ENCODE measurements at places on chromosomes 2 and 18. TPM values are rescaled to one million over a fixed set of nuclear protein-coding genes. Genes with fewer than 3 reads are reported as not detected.

CAVIN2 gene
- 18.8 TPM for total RNA-seq

CCDC102B gene
- total RNA-seq: 2.1 TPM

DNA sequence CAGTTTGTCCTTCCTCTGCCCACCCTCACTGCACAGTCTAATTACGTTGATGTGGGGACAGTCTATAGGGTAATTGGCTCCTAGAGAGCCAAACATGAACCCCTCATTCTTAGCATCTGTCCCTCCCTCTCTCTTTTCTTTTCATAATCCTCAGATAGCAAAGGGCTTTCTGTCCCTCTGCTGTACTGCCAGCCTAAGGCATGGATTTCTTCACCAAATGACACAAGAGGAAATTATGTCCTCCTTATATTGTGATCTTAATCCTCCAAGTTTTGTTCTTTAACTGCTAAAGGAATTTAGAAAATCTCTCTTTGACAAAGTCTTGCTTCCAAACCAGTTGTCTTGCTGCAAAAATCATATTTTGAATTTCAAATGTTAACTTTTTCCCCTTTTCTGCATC lies 18.5 kb downstream of the ANTXR1 start:
- DNase-seq: no peak

DNA sequence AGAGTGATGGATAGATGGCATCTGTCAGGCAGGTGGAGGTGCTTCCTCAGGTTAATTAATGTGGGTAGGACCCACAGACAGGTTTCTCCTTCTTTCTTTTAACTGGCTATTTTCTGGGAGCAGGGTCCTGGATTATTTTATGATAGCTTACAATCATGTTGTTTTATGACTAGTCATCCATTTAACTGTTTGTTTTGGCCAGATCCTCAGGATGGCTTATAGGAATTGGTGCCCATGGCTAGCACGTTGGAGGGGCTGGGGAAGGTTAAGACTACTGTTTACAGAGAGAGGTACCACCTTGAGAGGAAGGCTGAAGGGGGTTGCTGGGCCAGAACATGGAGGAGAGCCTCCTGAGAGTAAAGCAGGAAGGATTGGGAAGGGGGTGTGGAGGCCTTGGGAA lies 78.0 kb upstream of the MGAT5 start:
- no peak for DNase-seq

DNA sequence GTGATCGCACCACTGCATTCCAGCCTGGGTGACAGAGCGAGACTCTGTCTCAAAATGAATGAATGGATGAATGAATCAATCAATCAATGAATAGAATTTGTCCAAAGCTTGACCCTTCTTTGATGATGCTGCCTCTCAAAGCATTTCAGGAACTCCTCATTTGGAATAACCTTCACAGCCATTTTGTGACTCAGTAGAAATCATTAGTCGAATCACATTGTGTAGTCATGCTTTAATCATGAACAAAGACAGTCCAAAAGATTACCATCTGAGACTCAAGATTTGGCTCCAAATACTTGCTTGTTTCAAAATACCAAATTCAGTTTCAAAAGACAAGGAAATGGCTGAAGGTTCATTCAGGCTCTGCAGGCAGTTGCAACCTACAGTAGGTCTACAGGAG lies 83.1 kb downstream of the VWA3B start:
- no peak for DNase-seq

- DNase-seq: no peak
Measured at GRCh38 chr2:239532859-239533258, 132.0 kb upstream of the HDAC4 start.

DNA sequence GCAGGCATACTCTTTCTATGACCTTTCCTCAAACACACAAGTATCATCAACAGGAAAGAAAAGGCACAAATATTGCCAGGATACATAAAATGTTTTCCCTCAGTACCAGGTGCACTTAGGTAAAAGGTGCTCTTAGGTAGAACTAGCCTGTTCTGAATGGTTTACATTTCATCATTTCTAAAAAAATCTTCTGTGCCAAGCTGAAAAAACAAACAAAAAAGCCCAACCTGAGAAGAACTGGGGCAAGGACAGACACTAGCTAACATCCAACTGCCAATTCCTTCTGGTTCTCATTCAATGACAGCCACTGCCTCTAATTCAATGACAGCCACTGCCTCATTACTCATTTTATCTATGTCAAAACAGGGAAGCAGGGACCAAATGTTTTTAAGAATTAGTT lies 68.5 kb downstream of the SPIRE1 start:
- no peak for DNase-seq
